ENCODE measurements at places on chromosomes 2 and 18. TPM values are rescaled to one million over a fixed set of nuclear protein-coding genes. Genes with fewer than 3 reads are reported as not detected.

DNA sequence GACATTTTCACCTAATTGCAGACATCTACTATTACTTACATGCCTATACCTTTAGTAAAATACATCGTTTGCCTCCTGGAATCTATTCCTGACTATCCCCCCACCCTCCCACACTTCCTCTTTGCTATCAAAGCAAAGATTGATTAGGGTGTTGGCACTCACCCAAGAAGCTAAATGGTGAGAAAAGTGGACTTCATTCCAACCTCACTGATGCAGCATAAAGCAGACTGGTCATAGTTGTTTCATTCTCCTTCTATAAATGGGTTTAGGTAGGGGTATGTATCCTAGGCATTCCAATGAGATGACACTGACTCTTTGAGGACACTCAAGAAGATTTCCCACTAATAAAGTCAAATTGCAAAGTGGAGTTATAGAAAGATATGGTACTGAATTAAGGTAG, 97.4 kb downstream of the LRP1B start:
- no peak overlapping the region for H3K4me3 ChIP-seq
- H3K27ac ChIP-seq, result no peak overlapping the region
- no peaks in the 10 kb centered on the region for H3K27me3 ChIP-seq
- H3K36me3 ChIP-seq, result no peaks in the 10 kb centered on the region
- no peak for DNase-seq

DNA sequence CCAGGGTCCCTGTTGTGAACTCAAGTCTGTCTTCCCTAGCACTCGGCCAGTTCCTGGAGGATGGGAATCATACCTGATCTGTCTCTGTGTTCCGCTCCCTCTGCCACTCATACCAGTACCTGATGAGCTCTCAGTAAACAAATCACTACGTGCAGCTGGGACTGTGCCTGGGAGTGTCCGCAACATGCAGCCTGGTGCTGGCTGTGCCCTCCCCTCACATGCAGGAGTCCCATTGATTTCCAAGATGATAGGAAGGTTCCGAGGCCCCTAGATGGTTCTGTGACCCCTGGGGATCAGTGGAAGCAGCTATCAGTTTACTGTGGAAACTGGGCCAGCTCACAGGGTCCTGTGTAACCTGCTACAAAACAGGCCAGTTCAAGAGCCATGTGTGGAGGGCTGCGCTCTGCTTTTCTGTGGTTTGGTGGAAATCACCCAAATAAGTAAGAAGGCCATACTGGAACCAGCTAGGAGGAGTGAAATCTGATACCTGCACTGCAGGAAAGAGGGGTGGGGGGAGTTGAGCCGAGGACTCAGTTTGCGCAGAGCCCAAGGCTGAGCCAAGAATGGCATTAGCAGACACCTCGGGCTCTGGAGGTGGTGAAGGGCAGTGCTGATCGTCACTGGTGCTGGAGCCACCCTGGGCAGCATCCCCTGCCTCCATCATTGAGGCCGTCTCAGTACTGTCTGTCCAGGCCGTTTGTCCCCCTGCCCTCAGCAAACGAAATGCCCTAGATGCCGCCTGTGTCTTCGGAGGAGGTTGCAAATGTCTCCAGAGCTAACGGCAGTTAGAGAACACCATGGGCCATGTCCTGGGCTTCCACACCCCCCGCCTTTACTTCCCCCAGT, 93.3 kb downstream of the KLHL29 start:
- no peaks in the 10 kb centered on the region for H3K36me3 ChIP-seq
- H3K4me3 ChIP-seq, result no peak overlapping the region
- H3K4me1 ChIP-seq, result peaks cover 14% of the 10 kb centered on the region
- DNase-seq, result no peak
- H3K27me3 ChIP-seq, result no peaks in the 10 kb centered on the region
- no peak overlapping the region for H3K27ac ChIP-seq

DNA sequence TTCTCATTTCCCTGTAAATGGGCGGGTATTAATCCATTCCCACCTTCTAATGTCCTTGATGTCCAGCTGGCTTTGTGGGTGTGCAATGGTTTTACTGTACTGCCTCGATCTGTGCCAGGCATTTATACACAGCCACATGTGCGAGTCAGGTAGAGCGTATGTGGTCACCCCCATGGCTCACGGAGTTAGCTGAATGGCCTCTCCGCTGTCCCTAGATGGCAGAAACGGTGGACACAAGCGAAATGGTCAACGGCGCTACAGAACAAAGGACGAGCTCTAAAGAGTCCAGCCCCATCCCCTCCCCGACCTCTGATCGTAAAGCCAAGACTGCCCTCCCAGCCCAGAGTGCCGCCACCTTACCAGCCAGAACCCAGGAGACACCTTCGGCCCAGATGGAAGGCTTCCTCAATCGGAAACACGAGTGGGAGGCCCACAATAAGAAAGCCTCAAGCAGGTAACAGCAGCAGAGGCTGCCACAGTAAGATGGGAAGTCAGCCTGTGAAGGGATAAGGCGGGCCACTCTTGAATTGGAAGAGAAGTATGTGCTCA, 59.1 kb upstream of the EML6 start:
- H3K4me3 ChIP-seq, result no peak overlapping the region
- H3K27me3 ChIP-seq, result no peaks in the 10 kb centered on the region
- no peak overlapping the region for H3K27ac ChIP-seq
- DNase-seq, result peak; percentile 23
- peaks cover 79% of the 10 kb centered on the region for H3K36me3 ChIP-seq
- peaks cover 26% of the 10 kb centered on the region for H3K4me1 ChIP-seq

- H3K27me3 ChIP-seq, result no peaks in the 10 kb centered on the region
- peak overlapping the region; percentile 48 for H3K4me3 ChIP-seq
- no peak for DNase-seq
- H3K4me1 ChIP-seq, result peaks cover 64% of the 10 kb centered on the region
- H3K27ac ChIP-seq, result peak overlapping the region; percentile 47
These were observed 3.4 kb downstream of the IRS1 start for GRCh38 chr2:226796012-226796839.

GRCh38 chr2:120683081-120683480, 52.6 kb upstream of the GLI2 start:
- H3K27ac ChIP-seq, result no peak overlapping the region
- no peak overlapping the region for H3K4me3 ChIP-seq
- H3K4me1 ChIP-seq, result peaks cover 5% of the 10 kb centered on the region
- no peaks in the 10 kb centered on the region for H3K36me3 ChIP-seq

Gene TSPYL6
- total RNA-seq, result not detected

Gene CCL20
- not detected for total RNA-seq

Gene OTOS
- not detected for total RNA-seq
